CD4-positive, alpha-beta T cell treated with Interleukin-17A for 1 hour (primary cell): ENCODE measurements at places on chromosomes 16 and 17.

GRCh38 chr17:42844271-42844670 lies at the start of gene AOC2:
Gene AOC2 (plus strand): TSS chr17:42844580. CDS start chr17:42844627, 47 bp downstream.
- DNase-seq: no peak

DNA sequence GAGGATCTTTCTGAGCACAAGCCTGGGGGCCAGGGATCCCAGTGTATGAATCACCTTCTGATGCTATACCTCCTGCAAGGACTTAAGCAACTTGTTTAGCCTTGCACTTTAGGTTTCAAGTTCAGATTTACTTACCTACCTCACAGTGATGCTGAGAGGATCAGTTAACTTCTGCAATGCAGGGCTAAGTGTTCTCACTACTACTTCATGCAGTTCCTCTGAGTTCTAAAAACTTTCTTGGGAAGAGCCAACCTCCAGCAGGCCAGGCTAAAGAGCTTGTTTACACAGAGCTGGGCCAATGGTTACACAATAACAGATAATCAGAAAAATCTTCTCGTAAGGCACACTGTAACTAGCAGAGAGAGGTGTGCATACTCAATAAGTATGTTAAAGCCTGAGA lies 13.0 kb downstream of the VEZF1 start:
- no peak for DNase-seq

GRCh38 chr17:44966348-44967025 lies 1.6 kb downstream of the C1QL1 start:
- DNase-seq: no peak

DNA sequence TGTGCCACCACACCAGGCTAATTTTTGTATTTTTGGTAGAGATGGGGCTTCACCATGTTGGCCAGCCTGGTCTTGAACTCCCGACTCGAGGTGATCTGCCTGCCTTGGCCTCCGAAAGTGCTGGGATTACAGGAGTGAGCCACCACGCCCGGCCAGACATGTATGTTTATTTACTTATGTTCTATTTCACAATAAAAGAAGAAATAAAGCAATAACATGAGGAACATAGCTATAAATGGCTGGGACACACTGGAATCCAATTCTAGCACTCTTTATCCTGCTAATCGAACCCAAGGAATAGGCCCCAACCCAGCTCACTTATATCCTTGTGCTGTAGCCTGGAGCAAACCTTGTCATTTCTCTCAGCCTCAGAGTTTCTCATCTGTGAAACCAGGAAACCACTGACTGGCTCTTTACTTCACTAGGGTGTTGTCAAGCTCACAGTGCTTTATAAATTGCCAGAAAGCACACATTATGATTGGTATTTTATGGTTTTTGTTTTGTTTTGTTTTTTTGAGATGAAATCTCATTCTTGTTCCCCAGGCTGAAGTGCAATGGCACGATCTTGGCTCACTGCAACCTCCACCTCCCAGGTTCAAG lies 4.3 kb upstream of the ODAD4 start:
- no peak for DNase-seq

DNA sequence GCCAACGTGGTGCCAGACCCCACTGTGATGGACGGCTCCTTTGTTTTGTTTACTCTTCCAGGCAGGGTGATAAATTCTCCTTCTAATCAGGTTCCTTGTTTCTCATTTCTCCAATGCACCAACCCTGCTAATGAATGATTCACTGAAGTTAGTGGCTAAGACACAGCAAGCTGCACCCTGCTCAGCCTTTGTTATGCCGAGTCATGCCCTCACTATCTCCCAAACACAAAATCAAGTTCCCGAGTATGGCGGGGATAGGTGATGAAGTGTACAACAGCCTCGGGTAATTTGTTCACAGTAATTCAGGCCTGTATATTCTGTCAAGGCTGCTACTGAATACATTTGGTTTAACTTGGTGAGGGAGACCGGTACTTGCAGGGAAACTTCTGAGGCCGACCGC lies 83.8 kb upstream of the HS3ST4 start:
- DNase-seq: no peak

- DNase-seq: no peak
Measured at GRCh38 chr16:57656342-57656955, 11.7 kb upstream of the ADGRG3 start.

DNA sequence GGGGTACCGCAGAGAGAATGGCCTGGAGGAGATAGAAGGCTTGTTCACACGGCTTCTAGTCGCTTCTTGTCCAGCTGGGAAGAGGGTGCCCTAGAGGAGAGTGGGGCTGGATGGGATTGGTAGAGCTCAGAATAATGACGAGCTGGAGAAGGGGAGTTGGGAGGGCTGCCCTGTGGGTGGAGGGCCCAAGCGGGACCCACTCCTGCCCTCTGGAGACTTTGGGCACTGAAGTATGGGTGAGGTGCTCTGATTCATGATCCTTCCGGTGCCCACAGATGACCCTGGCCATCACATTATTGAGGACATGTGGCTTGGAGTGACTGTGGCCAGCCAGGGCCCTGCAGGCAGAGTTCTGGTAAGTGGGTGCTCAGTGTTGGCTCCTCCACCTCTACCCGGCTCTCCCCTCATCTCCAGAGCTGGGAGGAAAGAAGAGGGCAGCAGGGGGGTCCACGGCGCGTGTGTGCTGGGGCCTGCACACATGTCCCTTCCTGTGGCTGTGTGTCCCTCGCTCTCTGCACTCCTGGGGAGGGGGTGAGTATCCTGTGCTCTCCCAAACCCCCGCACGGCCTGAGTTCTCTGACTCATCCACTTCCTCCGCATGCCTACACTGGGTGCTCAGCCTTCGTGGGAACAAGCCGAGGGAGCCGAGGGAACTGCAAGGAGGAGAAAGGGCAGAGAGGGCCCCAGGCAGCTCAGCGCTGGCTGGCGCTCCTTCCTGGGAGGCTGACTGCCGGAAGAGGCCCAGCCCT lies 8.5 kb downstream of the ITGA3 start:
- DNase-seq: no peak

GRCh38 chr17:65853816-65854215 lies 292.4 kb upstream of the AXIN2 start:
- no peak for DNase-seq

- peak; percentile 23 for DNase-seq
Measured at GRCh38 chr17:16922386-16923096, 49.4 kb downstream of the TNFRSF13B start.

DNA sequence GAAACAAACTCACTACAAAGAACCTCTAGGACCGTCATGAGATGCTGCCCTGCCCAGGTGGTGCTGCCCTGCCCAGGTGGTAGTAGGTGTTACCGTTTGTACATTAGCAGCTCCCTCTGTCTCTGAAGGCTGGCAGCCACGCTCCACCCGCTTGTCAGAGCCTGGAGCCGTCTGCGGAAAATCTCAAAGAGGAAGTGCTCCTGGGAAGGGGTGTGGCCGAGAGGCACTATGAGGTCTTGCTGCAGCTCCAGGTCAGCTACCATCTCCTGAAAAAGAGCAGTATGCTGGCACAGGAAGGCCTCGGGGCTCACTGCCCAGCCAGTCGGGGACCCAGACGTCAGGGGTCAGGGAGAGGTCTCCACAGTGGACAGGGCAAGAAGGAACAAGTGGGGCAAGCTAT lies 28.3 kb downstream of the ZNF276 start:
- DNase-seq: no peak

DNA sequence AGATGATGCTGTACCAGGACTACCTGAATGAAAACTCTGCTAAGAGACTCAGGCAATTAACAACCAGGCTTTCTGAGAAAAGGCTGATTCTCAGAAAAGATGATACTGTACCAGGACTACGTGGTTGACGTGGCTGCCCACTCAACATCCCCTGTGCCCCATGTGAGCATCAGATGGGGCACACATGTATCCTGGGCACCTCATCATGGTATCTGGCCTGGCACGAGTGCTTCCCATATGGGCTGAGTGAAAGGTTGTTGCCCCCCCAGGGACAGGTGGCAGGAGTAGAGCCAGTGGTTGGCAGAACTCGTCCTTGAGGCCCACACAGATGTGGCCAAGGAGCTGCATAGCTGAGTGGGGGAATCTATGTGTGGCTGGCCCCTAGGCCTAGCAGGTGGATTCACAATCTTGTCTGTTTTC lies 3.5 kb upstream of the CES4A start:
- DNase-seq: peak; percentile 24

GRCh38 chr16:52618753-52619497 lies 72.0 kb upstream of the TOX3 start:
- DNase-seq: no peak

- no peak for DNase-seq
Measured at GRCh38 chr17:36701429-36702099, 100.2 kb downstream of the MRM1 start.

- no peak for DNase-seq
Measured at GRCh38 chr17:62714016-62714777, 86.7 kb downstream of the MRC2 start.

GRCh38 chr16:12255473-12255872 lies 278.9 kb downstream of the SNX29 start:
- DNase-seq: no peak

DNA sequence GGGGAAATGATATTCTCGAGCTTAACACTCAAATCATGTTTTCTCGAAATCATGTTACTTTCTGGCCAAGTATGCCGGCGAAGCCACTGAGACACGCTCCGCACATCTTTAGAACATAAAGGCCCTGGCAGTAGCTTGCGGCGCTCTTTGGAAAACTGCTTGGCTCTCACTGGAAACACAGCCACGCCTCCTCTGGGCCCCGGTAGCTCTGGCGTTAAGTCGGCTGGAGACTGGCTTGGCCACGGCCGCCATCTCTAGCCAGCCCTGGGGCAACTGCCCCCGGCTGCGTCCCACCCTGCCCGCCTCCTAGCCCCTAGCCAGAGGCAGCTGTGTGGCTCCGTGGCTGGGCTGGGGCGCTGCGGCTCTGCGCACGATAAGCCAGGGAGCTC lies 9.2 kb upstream of the BAIAP2 start:
- DNase-seq: no peak

- DNase-seq: no peak
Measured at GRCh38 chr16:85987750-85988078, 88.8 kb downstream of the IRF8 start.

DNA sequence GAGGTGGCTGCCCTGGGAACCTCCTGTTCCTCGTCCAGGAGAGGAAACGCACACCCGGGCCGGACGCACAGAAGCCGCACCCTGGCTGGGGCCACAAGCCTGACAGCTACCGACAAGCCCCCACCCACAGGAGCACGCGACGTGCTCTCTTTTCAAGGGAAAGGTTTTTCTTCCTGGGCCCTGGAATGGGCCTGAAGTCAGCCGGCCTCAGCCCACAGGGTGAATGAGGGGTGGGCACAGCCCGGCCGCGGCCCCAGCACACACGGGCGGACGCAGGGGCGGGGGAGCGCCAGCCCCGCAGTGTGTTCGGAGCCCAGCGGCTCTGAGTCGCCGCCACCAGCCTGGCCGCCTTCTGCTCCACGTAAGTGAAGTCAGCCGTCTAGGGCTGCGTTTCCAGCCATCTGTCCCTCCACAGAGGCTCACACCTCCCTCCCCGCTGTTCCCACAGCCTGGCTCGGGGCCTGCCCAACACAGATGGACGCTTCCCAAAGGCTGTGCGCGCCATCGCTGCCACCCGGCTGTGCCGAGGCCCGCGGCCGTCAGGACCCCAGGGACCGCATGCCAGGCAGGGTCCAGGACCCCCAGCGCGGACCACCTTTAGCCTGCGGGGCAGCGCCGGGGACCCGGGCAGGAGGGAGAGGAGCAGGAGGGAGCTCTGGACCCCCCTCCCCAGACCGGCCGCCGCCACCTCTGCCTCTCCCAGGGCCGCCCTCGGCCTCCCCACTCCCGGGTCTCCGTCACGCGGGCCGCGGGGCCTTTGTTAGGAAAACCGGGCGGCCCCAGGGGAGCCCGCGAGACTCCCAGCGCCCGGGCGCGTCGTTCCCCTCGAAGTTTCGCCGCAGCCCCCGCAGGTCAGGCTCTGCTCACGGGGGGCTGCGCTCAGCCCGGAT lies 36.8 kb downstream of the CBFA2T3 start:
- no peak for DNase-seq

- DNase-seq: no peak
Measured at GRCh38 chr17:14790521-14790920, 474.6 kb downstream of the PMP22 start.

DNA sequence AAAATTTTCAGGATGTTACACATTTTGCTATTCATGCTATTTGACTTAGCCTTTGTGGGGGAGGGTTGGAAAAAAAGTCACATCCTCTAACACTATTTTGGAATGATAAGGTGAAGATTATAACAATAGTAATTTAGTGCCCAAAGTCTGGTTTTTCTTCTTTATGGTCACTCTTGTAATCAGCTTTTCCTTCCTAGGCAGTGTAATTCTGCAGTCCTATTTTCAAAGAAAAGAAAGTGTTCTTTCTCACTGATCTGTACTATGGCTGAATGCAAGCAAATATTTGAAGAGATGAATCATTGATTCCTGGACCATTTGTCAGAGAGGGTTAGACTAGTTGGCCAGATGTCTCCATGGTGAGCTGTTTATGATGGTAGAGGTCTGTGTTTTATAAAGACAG lies 8.4 kb downstream of the RSPRY1 start:
- no peak for DNase-seq

DNA sequence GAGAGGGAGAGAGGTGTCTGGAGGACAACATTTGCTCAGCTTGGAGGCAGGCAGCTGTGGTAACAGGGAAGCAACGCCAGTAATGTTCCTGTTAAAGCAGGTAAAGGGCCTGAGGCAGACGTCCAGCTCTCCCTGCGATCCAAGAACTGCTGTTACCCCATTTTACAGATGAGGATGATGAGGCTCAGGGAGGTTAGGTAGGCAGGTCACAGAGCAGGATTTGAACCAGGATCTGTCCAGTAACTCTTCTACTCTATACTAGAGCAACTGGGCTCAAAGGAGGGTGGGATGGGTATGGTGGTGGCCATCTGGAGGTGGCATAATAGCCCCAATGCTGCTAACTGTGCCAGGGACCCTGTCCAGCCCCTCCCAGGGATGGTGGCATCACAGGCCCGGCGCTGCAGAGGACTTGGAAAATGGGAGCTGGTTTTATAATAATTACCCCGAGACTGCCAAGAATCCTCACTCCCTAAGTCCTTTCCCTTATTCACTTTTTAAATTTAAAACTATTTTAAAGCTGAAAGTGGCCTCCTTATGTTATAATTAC lies 12.0 kb downstream of the CA7 start:
- no peak for DNase-seq

- no peak for DNase-seq
Measured at GRCh38 chr17:18954321-18954720, 2.4 kb downstream of the SLC5A10 start.

DNA sequence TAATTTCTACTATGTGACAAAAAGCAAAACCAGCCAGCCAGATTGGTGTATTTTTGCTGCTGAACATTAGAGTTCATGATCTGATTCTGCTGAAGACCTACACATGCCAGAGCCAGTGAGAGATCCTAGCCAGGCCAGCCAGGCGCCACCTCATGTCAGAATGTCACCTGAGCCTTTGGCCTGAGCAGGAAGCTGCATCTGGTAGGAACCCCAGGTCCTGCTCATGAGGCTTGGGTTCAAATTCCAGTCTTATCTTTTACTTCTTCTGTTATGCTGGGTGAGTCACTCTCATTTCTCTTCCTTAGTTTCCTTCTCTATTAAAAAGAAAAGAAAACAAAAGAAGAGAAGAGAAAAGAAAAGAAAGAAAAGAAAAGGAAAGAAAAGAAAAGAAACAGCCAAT lies 585.1 kb upstream of the CDH5 start:
- DNase-seq: no peak

- no peak for DNase-seq
Measured at GRCh38 chr17:80961541-80962330, 29.9 kb upstream of the CHMP6 start.

- DNase-seq: no peak
Measured at GRCh38 chr17:74682471-74683190, 30.1 kb downstream of the CD300LF start.
